ENCODE measurements at places on chromosomes 3 and 15.

- DNase-seq, result no peak
Measured at GRCh38 chr3:76900596-76900995, 139.3 kb upstream of the ROBO2 start.

DNA sequence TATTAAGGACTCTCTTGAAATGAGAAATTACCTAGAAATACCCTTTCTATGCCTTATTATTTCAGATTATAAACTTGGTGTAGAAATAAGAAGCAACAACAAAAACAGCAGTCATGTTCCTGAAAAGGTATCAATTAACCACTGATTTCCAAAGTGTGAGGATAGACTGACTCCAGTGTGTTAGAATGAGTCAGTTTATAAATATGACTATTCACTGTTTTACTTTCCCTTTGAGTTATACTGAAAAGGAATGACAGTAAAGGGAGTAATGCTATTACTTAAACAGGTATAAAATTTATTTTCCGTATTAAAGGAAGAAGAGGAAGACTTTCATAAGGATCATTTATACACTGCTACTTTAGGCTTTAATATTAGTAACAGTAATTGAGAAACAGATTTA is 12.9 kb downstream of the GMNC start:
- DNase-seq, result no peak

- no peak for DNase-seq
Measured at GRCh38 chr3:94965867-94966475, 903.1 kb downstream of the NSUN3 start.

GRCh38 chr15:69096196-69096595 is 64.2 kb upstream of the GLCE start:
- DNase-seq, result no peak

- DNase-seq, result no peak
Measured at GRCh38 chr3:117473981-117474538, 764.5 kb downstream of the TUSC7 start.

GRCh38 chr3:185687271-185687878 is 101.3 kb downstream of the SENP2 start:
- no peak for DNase-seq

DNA sequence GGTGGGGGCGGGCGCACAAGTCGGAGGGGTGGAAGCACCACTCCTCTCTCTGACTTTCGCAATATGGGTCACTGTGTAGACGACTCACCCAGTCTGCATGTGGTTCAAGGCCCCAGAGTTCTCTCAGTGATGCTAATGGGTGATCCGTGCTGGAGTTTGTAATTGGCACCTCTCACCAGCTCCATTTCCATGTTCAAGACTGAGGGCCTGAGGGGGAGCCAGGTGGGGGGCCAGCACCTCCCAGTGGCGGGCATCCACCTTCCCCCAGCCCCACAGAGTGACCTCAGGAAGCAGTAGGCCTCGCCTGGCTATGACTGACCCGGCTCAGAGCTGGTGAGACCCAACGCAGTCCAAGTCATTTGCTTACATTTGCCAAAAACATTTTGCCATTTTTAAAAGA is 230.0 kb upstream of the ST8SIA2 start:
- no peak for DNase-seq

DNA sequence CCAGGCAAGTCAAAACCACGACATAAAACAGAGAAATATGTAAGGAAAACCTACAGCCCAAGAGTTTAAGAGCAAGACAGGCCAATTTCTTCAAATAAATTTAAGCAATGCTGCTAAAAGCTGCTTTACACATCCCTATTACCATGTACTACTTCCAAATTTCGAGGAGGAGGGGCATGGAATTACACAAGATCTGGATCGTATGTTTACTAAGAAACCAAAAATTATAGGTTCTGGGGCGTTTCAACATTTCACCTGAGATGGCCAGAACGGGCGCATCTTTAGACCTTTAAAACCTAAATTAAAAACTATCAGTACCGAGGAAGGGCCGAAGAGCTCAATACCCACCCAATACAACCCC is 664 bp upstream of the NR2C2 start:
- DNase-seq, result no peak

DNA sequence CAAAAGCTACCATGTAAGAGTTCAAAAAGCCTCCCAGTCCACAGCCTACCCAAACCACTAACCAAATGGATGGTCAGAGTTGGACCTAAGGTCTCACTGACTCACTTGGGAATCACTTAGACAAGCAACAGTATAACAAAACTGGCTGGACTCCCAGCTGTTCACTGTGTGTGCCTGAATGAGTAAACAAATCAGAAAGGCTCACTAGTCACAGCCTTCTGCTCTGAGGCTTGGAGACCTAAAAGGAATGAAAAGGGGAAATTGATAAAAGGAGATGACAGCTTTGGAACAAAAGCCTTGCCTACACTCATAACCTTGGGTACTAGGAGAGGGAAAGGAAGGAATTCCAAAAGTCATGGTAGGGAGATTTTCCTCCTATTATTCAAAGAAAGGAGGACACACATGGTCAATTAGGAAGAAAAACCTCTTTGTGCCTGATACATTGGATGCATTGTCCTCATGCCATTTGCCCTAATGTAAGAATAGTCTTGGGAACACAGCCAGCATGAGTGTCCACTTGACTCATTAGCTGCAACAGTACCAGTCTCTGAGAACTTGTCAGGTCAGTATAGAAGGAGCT is 92.3 kb downstream of the FRMD5 start:
- peak; percentile 80 for DNase-seq

GRCh38 chr3:73550032-73550431 is 74.7 kb downstream of the PDZRN3 start:
- DNase-seq, result no peak

GRCh38 chr3:151395806-151396205 is 11.3 kb upstream of the P2RY12 start:
- no peak for DNase-seq

- DNase-seq, result no peak
Measured at GRCh38 chr15:49042165-49042564, 4.1 kb downstream of the SECISBP2L start.

GRCh38 chr3:165256554-165257065 is 60.4 kb upstream of the SLITRK3 start:
- no peak for DNase-seq

GRCh38 chr3:71133865-71134264 is 449.7 kb downstream of the FOXP1 start:
- no peak for DNase-seq

GRCh38 chr15:58002338-58003126 is 63.0 kb downstream of the ALDH1A2 start:
- no peak for DNase-seq

DNA sequence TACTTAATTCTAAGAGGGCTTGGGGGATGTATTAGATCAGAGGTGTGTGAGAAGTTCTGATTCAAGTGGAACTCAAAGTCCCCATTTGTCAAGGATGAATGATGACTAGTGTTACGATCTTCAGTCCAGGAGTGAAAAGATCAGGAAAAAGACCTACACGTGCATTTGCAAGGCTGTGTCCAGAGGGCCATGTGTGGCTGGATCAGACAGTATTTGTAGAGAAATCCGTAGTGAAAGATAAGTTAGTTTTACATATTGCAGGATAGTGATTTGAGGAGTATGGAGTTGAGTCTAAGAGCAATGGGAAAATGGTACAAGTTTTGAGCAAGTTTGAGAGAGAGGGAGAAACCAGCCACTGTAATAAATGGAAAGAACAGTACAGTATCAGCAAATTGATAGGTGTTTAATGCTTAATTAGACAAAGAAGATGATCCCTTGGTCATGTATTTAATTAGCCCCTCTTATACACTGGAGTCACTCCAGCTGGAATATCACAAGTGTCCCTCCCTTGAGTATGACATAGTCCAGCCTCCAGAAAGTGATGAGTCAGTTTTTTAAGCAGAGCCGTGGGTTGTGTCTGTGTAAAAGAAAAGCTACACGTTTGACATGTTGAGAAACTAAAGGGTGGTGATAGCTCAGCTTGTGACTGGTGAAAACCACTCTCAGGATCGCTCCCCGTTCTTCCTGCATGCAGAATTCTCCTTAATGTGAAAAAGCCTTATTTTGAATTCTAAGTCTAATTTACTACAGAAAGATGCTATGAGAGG is 348.8 kb downstream of the ROBO1 start:
- DNase-seq, result no peak

GRCh38 chr3:186452517-186452916 is 90.5 kb upstream of the DGKG start:
- peak; percentile 22 for DNase-seq

GRCh38 chr3:8843347-8843746 is 73.9 kb upstream of the OXTR start:
- no peak for DNase-seq

DNA sequence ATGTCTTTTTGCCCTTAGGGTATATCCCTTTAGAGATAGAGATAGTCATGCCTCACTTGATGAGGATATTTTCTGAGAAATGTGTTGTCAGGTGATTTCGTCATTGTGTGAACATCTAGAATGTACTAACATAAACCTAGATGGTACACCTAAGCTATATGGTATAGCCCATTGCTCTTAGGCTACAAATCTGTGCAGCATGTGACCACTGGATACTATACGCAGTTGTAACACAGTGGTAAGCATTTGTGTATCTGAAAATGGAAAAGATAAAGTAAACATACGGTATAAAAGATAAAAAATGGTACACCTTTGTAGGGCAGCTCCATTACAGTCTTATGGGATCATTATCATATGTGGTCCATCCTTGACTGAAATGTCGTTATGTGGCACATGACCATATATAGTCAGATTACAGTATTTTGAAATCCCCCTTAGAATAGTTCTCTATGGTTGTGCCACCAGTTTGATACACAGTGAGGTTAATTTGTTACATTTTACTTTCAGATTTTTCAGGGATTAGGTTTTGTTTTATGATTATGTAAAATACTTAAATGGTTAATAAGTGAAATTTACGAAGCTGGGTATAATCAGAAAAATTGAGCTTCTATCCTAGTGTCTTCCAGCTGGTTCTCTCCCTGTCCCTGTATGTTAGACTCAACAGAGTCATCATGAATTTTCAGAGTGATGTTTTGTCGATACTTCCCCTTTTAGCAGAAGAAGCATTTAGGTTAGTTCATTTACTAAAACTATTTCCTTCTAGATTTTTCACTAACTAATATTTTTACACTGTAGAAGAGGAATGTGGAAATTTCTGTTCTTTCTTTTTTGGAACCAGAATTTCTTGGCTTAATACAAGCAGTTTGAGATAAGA is 12.8 kb downstream of the SETD5 start:
- DNase-seq, result no peak

GRCh38 chr3:37124435-37124834 is 49.9 kb downstream of the LRRFIP2 start:
- DNase-seq, result no peak

GRCh38 chr3:127479449-127479848 is 111.1 kb downstream of the TPRA1 start:
- DNase-seq, result no peak

DNA sequence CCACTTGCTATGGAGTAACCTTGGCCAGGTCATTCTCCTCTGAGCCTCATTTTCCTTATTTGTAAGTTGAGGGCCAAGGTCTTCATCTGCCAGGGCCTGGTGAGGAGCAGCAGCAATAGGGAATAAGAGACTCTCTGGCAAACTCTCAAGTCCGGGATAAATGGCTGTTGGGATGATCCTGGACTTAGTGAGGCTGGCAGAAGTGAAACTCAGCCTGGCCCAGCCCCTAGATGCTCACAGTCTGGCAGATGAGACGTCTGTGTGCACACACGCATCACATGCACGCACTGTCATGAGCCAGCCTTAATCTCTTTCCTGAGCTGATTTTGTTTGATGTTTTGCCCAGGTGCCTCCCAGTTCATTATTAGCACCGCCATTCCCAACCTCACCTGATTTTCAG is 26.8 kb downstream of the SLC6A6 start:
- no peak for DNase-seq

DNA sequence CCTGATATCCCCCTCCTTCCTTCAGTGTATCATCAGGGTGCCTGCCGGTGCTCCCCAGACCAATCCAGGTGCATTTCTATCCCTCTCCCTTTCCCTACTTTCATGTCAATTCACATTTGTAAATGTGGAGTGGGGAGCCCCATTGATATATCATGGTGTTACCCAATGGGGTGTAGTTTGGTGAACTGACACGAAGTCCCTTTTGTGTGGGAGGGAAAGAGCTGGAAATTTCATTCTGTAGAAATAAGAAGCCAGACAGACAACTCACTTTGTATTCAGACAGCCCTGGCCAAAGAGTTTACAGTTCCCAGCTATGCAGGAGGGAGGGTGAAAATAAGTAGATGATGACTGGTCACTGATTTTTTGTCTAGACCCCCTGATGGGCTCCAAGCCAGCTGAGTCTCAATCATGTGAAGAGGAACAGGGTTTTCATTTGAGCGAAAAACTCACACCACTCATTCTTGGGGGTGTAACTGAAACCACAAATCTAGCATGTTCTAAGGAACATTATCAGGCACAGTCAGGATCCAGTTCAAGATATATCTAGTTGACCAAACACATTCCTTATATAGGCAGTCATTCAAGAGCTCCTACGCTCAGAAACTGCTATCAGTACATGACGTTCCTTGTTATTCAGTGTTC is 58.9 kb downstream of the LMCD1 start:
- peak; percentile 67 for DNase-seq

Measured in fibroblast of the conjunctiva (primary cell).